D721Med (cell line): ENCODE measurements at places on chromosomes 6 and 20.

DNA sequence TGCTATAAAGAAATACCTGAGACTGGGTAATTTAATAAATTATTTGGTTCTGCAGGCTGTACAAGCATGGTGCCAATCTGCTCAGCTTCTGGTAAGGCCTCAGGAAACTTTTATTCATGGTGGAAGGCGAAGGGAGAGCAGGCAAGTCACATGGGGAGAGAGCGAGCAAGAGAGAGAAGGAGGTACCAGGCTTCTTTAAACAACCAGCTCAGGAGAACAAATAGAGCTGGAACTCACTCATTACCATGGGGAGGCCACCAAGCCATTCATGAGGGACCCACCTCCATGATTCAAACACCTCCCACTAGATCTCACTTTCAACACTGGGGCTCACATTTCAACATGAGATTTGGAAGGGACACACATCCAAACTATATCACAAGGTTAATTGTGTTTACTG lies 44.9 kb upstream of the CRISP1 start:
- DNase-seq = no peak

DNA sequence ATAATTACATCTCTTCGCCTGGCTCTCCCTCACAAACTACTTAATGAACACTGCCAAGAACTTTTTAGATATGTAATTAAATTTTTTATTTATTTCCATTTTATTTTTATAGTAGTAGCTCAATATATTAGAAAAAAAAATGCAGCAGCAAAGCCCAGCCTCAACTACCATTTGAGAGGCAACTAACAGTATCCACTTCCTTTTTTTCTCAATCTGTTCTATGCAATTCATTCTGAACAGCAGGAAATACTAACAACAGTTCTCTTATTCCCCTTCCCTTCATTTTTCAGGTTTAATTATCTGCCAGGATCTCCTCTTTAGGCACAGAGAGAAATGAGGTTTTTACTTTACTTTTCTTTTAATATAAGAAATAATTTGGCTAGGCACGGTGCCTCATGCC lies 112.7 kb downstream of the ZNF217 start:
- DNase-seq = no peak

- no peak for DNase-seq
Measured at GRCh38 chr6:159155679-159156078, 13.5 kb upstream of the FNDC1 start.

DNA sequence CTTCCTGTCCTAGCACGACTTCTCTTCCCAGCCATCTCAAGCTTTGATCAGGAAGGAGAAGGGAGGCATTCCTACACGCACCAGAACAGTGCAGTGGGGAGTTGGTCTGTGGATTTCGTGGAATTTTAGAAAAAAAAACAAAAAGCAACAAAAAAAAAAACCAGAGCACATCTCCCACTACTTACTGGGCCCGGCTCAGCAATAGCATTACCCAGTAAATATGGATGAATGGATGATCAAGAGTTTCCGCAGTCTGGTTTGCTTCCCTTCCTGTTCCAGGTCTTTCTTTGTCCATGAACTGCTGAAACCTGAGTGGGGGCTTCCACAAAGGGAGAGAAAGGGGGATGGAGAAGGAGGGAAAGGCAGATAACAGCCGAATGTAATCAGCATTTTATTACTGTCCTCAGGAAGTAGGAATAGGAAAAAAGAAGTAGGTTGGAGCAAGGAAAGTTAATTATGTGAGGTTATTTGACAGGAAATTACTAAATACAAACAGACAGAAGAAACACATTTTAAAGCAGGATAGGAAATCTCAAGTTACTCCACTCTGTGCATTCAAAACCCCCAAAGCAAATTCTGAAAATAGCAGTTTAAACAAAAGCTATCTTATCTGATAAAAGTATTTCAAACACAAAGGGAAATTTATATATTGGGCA lies 349.0 kb downstream of the PRL start:
- DNase-seq = no peak

DNA sequence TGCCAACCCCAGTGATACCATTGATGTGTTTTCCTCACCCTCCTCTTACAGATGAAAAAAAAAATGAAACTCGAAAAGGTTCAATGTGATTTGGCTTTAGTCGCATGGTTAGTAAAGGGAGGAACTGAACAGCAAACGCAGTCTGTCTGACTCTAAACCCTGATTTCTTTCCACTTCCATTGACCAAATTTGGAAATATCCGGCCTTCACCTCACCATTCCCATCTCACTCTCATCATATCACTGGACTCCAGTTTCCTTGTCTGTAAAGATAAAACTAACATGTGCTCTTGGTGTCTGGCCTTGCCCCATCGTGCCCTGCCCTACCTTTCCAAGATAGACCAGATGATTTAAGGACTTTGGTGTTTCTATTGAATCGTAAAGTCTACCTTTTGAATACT lies 48.7 kb upstream of the ADGRF1 start:
- no peak for DNase-seq

GRCh38 chr20:9736373-9736772 lies 102.5 kb downstream of the PAK5 start:
- DNase-seq = no peak

- no peak for DNase-seq
Measured at GRCh38 chr6:117557951-117558350, 44.4 kb downstream of the GOPC start.

DNA sequence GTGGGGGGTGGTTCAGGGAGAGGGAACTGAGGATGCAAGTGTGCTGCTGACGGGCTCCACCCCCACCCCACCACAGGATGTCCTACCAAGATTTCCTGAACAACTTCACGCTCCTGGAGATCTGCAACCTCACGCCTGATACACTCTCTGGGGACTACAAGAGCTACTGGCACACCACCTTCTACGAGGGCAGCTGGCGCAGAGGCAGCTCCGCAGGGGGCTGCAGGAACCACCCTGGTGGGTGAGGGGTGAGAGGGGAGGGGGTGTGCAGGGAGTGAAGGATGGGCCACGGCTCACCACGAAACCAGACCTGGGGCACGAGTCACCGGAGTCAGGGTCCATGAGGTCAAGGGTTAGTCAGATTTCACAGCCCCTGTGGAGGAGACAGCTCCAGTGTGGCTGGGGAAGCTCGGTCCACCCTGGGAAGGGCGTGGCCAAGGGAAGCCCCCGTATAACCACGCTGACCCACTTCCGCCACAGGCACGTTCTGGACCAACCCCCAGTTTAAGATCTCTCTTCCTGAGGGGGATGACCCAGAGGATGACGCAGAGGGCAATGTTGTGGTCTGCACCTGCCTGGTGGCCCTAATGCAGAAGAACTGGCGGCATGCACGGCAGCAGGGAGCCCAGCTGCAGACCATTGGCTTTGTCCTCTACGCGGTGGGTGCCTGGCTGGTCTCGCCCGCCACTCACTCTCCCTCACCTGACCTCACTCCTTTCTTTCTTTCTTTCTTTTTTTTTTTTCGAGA lies 18.3 kb downstream of the CAPN11 start:
- DNase-seq = no peak

DNA sequence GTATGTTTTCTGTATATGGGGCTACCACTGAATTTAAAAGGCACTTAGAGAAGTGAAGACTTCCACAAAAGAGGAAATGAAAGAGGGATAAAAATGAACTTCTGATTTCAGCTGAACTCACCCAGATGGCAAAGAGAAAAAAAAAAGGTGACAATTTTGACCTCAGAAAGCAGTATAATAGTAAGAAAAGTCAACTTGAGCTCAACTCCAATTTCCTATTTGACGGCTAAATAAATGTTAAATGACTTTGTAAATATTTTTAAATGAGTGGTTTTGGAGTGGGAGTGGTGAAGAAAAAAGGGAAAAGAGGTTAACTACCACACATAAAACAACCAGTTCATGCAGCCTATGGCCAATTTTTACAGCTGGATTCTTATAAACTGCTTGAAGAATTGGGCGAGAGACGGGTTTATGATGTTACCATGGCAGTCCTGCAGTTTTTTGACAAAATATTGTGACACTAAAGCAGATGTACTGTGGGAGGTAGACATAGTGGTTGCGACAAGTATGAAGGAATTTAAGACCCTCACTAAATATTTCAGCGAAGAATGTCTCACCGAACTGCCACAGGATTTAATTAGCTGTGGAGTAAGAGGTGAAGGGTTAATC lies 49.8 kb upstream of the ADTRP start:
- DNase-seq = no peak

GRCh38 chr6:5481750-5482149 lies 220.4 kb downstream of the FARS2 start:
- no peak for DNase-seq

GRCh38 chr6:25237579-25237978 lies 41.6 kb upstream of the CARMIL1 start:
- DNase-seq = no peak

DNA sequence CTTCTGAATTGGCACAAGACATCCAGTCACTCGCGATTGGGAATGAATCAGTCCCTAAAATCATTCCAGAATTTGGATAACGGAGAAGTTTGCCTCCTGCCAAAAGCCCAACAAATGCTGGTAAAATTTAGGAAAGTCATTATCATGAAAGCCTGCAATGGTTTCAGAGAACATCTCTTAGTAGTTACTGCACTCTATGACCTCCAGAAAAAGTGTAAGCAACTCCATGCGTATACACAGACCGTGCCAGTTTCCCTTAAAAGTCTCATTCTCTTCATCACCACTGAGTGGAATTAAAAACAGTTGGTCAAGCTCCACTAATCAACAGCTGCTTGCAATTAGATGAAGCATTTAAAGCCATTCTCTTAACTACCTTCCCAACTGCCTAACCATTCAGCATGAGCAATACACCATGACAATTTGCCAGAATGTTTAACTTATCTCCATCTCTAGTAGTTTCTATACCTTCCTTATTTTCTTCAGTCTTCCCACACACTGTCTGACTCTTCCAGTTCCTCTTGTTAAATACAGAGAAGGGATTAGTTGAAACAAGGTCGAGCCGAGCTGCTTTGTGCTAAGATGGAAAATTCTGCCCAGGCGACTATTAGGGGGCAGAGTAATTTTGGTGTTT lies 183.6 kb upstream of the PRDM1 start:
- no peak for DNase-seq

DNA sequence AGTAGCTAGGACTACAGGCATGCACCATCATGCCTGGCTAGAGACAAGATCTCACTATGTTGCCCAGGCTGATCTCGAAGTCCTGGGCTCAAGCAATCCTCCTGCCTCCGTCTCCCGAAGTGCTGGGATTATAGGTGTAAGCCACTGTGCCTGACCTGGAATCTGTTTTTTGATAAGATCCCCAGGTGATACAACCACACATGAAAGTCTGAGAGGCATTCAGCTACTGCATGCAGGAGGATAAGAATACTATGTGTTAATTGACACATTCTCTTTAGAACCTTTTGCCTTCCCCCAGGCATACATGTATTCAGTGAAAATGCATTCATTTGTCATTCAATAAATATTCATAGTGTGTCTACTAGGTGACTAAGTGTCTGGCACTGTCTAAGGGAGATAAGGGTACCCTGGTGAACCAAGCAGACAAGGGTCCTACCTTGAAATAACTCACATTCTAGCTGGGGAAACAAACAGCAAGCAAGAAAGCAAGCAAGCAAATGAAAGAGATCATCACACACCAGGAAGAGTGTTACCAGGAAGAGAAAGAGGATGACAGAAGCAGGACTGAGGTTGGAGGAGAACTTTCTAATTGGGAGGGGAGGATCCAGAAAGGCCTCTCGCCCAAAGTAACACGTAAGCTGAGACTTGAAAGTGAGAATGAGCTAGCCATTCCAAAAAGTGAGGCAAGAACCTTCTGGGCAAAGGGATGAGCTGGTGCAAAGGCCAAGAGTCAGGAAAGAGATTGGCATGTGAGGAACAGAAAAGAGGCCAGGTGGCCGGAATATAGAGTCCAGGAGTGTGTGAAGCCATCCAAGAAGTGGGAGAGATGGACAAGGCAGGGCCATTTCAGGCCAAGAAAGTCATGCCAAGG lies 6.5 kb downstream of the GFOD1 start:
- no peak for DNase-seq

GRCh38 chr20:36887752-36888090 lies 11.8 kb downstream of the TLDC2 start:
- DNase-seq = no peak

GRCh38 chr20:51062065-51062464 lies 39.2 kb upstream of the KCNG1 start:
- no peak for DNase-seq

DNA sequence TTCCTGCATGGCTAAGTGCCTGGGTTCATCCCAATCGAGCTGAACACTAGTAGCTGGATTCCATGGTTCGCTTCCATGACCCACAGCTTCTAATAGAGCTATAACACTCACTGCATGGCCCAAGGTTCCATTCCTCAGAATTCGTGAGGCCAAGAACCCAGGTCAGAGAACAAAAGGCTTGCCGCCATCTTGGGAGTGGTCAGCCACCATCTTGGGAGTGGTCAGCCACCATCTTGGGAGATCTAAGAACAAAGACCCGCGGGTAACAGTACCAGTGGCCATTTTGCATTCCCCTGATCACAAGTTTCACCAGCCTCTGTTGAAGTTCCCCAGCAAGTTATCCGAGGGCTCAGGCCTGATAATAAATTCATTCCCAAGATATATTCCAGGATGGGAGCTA lies 179.6 kb downstream of the LMBRD1 start:
- DNase-seq = no peak

- DNase-seq = no peak
Measured at GRCh38 chr6:46012834-46013233, 2.8 kb downstream of the CLIC5 start.

DNA sequence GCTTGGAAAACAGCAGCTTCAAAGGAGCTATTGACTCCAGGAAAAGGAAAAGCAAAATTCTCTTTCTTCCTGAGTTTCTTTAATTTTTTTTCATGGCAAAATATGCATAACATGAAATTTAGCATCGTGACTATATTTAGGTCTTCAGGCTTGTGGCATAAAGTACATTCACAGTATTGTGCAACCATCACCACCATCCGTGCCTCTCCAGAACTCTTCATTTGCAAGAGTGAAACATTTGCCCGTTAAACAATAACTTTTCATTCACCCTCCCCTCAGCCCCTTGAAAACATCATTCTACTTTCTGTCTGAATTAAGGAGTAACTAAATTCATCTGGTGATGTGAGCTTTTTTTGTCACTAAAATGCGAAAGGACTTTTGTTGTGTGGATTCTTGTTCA lies 251.7 kb downstream of the PHACTR1 start:
- DNase-seq = no peak

- no peak for DNase-seq
Measured at GRCh38 chr6:157944983-157945931, 36.4 kb upstream of the SYNJ2 start.
